Activated naive CD4-positive, alpha-beta T cell treated with anti-CD3 and anti-CD28 coated beads, Interleukin-2, amount 50 U/mL, for 16 hours (primary cell): ENCODE measurements at places on chromosomes 3 and 15.

GRCh38 chr3:197380786-197381185 is 82.4 kb upstream of the DLG1 start:
- no peak for DNase-seq

DNA sequence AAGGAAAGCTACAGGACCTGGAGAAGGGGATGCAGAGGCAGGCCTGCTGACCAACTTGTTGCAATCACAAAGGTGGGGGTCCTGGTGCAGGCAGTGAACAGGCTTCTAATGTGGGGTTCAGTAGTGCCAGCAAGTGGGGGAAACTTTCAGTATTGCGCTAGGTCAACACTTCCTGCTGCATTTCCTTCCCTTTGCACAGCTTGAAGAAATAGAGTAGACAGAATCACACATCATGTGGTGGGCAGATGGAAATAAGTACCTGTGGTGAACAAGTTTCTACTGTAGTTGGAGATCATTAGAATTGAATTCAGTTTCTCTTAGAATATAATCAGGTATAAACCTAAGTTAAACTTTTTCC is 63.4 kb downstream of the RGMA start:
- no peak for DNase-seq

DNA sequence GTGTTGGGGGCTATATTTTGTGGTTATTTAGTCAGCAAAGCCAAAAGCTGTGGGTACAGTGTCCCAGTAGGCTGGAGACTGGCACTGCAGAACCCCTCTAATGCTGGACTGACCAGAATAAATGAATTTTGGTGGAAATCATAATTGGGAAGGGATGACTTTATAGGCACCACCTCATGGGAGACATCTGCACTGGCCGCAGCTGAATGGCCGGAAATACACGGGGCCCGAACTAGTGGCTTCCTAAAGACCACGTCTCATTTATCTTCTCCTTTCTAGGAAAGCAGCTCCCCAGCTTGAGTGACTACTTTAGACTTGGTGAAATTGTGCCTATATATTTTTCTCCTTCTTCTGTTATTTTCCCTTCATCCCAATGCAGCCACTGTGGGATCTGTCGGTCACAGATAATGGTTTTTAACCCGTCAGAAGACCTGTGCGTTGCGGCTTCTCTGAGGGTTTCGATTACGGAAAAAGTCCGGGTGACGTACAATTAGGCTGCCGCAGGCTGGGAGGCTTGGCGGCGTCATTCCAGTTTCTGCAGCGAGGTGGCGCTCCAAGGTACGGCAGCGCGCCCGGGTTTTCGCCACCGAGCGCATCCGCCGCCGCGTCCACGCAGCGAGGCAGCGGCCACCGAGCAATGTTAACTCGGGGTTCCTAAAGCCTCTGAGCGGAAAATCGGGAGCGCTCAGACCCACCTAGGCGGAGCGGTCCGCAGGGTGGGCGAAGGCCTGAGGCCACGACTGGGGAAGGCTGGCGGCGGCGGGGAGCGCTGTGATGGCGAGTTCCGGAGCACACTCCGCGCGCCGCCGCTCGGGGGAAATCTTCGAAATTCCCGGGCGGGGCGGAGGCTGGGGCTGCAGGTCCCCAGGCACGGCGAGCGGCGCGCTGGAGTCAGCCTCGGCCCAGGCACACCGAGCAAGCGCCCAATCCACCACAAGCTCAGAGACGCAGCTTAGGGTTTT is 26.3 kb downstream of the NR2F2 start:
- peak; percentile 66 for DNase-seq

GRCh38 chr3:64550745-64551144 is 137.1 kb downstream of the ADAMTS9 start:
- no peak for DNase-seq

- DNase-seq = no peak
Measured at GRCh38 chr15:58387130-58387529, 44.7 kb upstream of the LIPC start.

DNA sequence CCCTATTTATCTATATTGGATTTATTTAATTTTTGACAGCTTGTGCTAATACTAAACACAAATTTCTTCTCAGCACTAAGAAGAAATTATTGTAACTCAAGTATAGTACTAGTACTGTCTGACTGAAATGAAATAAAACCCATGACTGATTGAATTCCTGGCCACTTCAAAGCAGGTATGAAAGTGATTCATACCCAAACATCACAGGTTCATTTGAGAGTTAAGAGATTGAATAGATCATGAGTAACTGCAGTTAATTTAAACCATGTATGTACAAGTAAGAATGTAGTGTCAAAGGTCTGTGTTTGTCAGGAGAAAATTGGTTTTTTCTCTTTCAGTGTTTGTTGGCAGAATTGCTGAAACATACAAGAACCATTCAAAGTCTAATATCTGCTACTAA is 332.0 kb upstream of the GRM7 start:
- no peak for DNase-seq

DNA sequence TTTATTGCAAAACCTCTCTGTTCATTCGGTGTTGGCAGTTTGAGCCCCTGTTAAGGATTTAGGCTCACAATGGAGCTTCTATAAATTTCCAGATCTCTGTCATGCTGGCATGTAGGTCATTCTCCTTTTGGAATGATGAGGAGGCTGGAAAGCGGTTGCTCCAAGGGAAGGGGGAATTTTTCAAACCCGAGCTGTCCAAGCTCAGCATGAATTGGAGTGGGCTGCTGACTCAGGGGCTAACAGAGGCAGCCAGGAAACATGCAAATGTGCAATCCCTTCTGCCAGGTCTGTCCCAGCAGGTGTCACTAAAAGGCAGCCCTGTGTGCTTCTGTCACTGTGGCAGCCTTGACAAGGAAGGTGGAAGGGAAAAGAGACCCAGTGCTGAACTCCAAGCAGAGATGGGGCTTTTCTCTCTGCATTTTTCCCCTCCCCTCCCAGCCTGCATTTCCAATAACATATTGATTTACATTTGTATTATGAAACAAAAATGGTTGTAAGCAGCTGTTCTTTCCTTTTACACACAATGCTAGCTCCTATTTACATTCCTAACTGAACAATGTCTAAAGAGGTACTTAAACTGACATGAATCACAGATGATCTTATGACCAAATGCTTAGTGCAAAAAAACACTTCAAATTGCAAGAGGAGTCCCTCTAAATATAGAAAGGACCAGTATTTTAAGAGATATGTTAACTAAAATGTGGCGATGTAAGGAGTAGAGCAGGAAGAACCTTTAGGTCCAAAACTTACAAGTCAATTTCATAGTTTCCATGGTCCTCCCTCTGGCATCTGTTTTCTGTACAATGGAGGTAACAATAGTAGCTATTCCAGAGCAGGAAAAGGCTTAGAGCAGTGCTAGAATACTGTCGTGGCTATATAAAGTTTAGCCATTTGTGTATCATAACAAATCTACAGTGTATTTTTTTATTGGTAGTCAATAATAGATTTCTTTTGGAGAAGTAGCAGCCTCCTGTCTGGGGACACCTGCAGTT is 84.5 kb upstream of the ATP10A start:
- DNase-seq = no peak

- DNase-seq = peak; percentile 26
Measured at GRCh38 chr15:67174864-67175573, 79.4 kb downstream of the AAGAB start.

- no peak for DNase-seq
Measured at GRCh38 chr15:68806220-68807060, 14.3 kb downstream of the ANP32A start.

- DNase-seq = no peak
Measured at GRCh38 chr3:473033-473800, 276.7 kb downstream of the CHL1 start.

- DNase-seq = no peak
Measured at GRCh38 chr15:91336687-91337086, 236.6 kb downstream of the SV2B start.

DNA sequence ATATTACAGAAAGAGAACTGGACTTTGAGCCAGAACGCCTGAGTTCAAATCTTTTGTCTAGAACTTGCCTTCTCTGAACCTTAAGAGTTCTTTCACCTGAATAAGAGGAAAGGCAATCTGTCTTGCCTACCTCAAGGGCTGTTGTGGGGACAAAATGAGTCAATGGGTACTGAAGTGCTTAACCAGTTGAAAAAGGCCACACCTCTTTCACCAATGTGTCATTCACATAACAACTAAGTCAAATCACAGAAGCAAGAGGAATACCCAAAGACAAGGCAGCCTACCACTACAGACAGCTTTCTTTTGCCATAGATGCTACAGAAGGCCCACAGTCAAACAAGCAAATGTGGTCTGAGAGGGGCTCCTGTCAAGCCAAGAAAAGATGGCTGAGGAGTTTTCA is 39.7 kb downstream of the NBEAL2 start:
- DNase-seq = no peak

- DNase-seq = peak; percentile 54
Measured at GRCh38 chr15:72227192-72227586, 3.8 kb downstream of the PKM start.

DNA sequence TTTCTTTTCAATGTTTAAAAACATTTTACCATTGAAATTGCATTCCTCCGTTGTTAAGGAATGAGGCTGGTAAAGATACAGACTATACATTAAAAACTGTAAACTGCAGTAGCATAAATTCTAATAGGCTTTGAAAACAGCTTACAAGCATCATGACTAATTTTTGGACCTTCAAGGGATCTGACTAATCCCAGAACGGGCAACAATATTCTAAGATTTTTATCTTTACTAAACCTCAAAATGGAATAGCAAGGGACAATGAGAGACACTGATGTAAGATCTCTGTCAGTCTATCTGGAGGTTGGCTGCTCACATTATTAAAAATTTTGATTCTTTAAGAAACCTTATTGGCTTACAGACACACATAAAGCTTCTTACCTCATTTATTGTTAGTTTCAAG is 74.7 kb downstream of the BTD start:
- no peak for DNase-seq

GRCh38 chr3:82473864-82474541 is 712.6 kb upstream of the GBE1 start:
- DNase-seq = no peak

DNA sequence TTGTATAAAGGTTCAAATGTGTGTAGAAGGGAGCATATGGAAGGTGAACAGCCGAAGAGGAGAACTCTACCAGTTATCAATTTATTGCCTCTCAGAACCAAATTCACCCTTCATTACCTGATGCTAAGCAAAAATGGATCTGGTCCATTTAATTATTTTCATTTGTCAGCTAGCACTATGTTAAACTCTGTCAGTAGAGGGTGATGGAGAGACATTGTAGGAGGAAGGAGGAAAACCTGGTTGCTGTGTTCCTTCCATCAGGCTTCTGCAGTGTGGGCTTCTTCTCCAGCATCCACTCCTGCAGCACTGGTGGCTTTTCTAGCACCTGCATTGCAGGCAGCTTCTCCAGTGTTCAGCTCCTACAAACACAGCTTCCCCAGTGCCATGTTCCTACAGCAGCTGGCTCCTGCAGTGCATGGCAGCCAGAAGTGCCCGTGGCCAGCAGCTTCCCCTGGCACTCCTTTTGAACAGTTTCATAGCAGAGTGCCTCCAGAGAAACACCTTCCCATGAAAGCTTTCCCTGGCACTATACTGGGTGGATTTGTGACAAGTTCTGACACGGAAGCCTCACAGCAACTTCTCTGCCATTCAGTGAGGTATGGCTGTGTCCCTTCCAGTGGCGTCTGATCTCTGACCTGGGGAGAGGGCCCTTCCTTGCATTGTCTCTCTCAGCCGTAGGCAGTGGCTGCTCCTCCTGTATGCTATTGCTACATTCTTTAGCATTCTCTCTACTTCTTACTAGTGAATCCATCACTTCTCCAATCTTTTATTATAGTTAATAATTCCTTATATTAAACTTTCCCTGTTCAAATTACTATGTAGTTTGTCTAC is 14.6 kb upstream of the IL17RD start:
- no peak for DNase-seq

GRCh38 chr3:136239094-136239493 is 11.0 kb upstream of the PCCB start:
- no peak for DNase-seq

GRCh38 chr3:31567036-31567435 is 34.3 kb downstream of the STT3B start:
- peak; percentile 23 for DNase-seq

DNA sequence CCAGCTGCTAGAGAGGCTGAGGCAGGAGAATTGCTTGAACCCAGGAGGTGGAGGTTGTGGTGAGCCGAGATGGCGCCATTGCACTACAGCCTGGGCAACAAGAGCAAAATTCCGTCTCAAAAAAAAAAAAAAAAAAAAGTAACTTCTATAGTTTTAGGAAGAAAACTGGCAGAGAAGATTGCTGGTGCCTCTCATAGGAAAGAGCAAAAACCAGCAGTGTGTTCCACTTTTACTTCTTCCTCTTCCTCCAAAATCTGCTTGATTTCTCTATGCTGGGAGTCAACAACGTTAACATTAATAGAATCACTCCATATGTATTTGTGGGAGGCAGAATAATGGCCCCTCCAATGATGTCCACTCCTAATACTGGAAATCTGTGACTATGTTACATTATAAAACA is 12.5 kb upstream of the NR1D2 start:
- no peak for DNase-seq

- no peak for DNase-seq
Measured at GRCh38 chr3:41846850-41847249, 115.1 kb downstream of the ULK4 start.

- DNase-seq = no peak
Measured at GRCh38 chr15:38509152-38509551, 55.2 kb downstream of the FAM98B start.

GRCh38 chr3:168241156-168241555 is 145.4 kb upstream of the GOLIM4 start:
- DNase-seq = no peak

GRCh38 chr3:157953565-157953964 is 152.7 kb downstream of the SHOX2 start:
- DNase-seq = no peak

DNA sequence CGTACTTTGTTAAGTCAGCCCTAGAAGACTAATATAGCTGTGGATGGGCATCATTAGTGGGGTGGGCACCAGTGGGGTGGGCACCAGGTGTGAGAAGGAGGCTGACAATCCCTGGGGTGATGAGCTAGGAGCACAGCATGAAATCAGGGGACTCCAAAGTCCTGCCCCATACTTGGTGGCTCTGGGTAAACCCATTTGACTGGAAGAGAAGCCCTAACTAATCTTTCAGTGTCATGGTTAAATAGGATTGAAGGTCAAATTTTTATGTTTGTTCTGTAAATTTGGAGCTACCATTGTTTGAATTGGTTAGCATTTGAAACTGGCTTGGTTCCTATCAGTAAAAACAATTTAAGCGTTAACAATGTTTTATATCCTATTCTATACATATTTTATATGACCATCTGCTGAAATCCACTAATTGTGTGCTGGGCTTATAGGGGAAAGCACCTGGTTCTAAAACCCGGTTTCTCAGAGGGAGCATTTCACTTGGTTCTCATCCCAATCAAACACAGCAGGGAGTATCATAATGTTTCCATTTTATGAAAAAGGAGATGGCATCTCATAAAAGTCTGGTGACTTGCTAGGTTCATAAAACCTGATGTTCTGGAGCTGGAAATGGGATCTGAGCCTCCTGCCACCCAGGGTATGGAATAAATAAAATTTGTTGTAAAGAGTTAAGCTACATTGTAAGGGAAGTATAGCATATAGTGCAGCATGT is 87.7 kb upstream of the HACD2 start:
- no peak for DNase-seq

- no peak for DNase-seq
Measured at GRCh38 chr3:134608023-134608770, 42.6 kb downstream of the KY start.
